Epithelial cell of alveolus of lung (primary cell): ENCODE measurements at places on chromosomes 5 and 9. TPM values are rescaled to one million over a fixed set of nuclear protein-coding genes. Genes with fewer than 3 reads are reported as not detected.

The GEMIN5 gene
- 14.3 and 14.6 TPM in 2 replicates for total RNA-seq

The INSL6 gene
- not detected in 2 replicates for total RNA-seq

The VPS13A gene
- total RNA-seq = 9.8 and 9.9 TPM in 2 replicates

The PCDHB13 gene
- total RNA-seq = 0.26 and 1.0 TPM in 2 replicates

The CCDC171 gene
- 1.0 and 1.9 TPM in 2 replicates for total RNA-seq

The ECM2 gene
- 0.39 and 2.2 TPM in 2 replicates for total RNA-seq
